ENCODE measurements at places on chromosomes 12 and 14.

- no peak for DNase-seq
Measured at GRCh38 chr12:117388951-117389446, 27.6 kb upstream of the NOS1 start.

GRCh38 chr14:69716478-69717187, 50.3 kb upstream of the SRSF5 start:
- no peak for DNase-seq

DNA sequence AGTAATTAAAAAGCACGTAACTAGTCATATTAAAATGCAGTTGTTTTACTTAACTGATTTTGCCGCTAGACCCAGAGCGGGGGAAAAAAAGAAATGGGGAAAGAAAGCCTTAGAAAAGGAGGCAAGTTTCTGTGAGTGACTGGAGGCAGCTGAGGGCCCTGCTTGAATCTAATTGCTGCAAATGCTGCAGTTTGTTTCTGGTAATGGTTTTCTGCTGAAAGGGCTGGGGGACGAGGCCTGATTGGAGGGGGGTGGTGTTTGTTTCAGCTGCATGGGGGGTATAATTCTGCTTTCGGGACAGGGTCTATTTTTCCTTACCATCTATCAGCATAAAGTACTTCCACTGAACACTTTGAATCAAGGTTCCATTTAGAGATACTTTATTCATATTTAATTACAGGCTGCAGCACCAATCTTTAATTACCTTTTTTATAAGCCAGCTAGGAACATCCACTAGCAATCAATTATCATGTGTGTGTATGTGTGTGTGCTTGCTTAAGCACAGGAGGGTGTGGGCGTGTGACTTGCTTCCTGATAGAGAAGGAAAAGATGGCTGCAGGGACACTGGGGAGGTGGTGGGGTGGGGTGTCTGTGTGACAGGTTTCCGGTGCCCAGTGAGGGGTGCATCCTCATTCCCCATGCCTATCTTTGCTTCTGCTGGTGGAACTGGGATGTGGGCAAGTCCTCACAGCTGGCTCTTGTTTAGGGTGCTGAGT, 83.4 kb downstream of the ADCK1 start:
- DNase-seq = no peak

DNA sequence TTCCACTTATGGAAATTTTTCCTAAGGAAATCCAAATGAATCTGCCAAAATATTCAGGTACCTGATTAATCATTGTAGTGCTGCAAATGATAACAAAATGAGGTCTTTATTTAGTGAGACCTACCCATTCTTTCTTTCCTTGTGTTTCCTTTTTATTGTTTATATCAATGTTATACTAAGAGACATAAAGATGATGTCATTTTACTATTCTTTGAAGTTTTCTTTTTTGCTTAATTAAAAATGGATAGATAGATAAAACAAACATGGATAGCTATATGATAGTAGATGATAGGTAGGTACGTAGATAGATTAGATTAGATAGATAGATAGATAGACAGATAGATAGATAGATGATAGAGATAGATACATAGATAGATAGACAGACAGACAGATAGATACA, 669.5 kb upstream of the TBX3 start:
- no peak for DNase-seq

DNA sequence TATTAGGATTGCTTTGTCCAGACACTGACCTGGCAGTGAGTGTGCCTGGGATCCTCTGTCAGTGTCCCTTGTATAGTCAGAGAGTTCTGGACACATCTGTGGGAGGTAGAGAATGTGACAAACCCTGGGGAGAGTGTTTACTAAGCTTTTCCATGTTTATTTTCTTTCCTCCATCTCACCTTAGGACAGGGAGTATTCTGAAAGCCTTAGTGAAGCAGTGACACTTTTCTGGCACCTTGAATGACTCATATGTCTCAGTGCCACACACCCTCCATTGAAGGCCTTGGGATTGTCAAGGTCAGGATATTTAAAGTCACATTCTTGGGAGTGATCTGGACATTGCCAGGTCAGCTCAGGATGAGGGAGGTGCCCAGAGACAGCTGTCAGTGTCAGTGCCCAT, 34.9 kb upstream of the CTDSP2 start:
- no peak for DNase-seq

DNA sequence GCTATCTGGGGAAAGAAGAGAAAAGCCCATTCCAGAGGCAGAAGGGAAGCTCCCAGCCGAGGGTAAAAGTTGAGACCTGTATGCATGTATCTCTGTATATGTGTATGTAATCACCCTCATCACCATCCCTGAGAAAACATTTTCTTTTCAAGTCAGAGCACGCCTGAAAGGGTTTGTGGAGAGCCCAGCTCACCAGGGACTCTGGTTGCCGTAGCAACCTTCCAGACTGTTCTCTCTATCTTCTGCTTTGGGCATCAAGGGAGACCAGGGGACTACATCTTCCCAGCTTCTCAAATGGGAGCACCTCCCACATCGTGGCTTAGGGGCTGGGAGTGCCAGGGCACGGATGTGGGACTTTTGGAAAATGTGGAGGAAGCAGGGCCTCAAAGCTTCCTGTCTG, 93.5 kb downstream of the GALNT8 start:
- DNase-seq = no peak

- no peak for DNase-seq
Measured at GRCh38 chr12:15244341-15244740, 23.1 kb upstream of the RERG start.

DNA sequence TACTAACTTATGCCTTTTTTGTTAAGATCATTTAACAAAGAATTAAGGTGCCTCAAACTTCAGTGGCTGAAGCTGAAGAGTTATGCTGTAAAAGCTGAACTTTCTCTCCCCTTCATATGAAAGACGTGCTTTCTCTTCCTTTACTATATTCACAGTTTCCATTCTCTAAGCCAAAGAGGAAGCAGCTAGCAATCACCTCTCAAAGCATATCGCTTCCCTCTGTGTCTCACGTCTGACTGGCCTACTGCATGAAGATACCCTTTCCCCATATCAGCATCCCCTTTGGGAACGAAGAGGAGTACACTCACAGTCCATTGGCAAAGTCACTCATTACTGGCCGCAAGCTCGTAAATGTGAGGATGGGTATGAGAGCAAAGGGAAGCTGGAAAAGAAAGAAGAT, 34.9 kb downstream of the SLC11A2 start:
- no peak for DNase-seq

- no peak for DNase-seq
Measured at GRCh38 chr12:75995691-75996090, 35.9 kb downstream of the PHLDA1 start.

GRCh38 chr12:67067453-67068203, 201.5 kb upstream of the CAND1 start:
- DNase-seq = no peak

DNA sequence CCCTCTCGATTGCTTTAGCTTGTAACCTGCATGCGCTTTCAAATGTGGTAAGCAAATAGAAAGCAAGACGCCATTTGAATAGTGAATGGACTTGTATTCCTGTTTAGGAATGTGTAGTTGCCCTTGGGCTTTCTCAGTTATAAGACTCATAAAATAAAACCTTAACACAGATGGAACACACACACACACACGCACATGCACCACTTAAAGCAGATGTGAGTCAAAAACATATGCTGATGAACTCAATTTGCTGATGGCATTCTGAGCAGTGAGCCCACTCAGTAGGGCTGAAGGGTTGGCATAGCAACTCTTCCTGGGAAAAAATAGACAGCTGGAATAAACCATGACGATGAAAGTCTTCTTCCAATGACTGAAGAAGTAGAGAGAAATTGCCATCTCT, 360.5 kb downstream of the APAF1 start:
- DNase-seq = no peak

GRCh38 chr12:74365178-74365964, 172.3 kb upstream of the ATXN7L3B start:
- no peak for DNase-seq

DNA sequence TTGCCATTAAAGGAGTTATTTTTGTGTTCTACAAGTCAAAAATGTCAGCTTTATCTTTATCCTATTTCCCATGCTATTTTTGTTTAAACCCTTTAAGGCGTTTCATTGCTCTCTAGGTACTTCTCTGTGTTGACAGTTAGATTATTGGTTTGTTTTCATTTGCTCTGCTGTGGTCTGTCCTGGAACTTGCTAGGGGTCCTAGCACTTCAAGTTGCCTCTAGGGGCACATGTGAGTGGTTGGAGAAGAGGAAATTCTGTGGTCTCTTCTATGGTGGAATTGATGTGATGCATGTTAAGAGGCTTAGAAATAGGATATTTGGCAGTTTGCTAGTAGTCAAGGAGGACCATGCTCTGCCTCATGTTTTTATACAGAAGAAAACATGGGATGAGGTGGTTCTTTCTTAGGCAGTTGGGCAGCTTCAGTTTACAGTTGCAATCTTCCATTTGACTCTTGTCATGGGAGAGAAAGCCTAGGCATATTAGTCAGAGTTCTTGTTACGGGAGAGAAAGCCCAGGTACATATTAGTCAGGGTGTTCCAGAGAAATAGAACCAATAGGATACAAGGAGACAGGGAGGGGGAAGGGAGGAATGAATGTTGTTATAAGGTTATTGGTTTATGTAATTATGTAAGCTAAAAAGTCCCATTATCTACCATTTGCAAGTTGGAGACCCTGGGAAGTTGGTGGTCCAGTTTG, 14.4 kb downstream of the TTLL5 start:
- no peak for DNase-seq

DNA sequence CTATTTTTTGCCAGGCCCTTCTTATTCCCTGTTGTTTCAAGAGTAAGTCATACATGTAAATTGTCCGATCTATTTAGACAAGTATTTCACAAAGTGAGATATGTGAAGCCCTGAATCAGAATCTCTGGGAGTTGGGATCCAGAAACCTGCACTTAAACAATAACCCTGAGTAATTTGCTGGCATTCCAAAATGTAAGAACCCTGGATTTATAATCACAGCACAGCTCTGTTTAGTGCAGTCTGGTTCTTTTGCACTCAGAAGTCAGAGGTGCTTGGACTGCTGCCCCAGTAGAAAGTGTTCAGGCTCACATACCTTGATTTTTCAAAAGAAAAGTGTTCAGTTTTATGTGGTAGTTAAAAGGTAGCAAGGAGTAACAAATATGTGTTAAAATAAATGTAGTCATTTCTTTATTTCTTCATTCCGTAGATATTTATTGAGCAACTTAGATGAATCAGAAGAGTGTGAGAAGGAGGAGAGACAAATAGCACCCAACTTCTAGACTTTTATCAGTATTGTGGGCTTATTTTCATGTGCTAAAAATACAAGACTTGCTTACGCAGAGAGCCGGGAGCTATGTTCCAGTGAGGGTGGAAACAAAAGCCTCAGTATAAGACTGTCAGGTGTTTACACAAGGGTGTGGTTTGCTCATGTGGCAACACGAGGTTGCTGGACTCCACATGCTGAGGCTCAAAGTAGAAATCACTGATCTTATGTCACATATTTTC, 70.1 kb downstream of the SYNE2 start:
- no peak for DNase-seq

GRCh38 chr14:22819151-22819988, 4.1 kb upstream of the SLC7A7 start:
- DNase-seq = no peak

GRCh38 chr12:53916788-53917655, 21.6 kb upstream of the HOXC13 start:
- DNase-seq = no peak

DNA sequence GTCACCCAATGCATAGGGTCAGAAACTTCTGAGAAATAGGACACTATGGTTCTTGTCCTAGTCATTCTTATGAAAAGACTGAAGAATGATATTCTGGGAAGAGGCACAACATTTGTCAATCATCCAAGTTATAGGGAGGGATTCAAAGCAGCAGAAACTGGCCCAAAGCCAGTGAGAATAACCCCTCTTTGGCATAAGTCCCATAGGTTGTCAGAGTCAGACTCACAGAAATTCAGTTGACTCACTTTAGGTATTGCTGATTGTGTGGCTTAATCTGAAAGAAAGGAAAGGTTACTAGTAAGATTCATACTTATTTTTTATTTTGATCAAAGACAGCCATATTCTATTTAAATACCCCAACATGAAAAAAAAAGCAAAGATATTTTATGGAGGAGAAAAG, 151.0 kb downstream of the SRGAP1 start:
- DNase-seq = no peak

DNA sequence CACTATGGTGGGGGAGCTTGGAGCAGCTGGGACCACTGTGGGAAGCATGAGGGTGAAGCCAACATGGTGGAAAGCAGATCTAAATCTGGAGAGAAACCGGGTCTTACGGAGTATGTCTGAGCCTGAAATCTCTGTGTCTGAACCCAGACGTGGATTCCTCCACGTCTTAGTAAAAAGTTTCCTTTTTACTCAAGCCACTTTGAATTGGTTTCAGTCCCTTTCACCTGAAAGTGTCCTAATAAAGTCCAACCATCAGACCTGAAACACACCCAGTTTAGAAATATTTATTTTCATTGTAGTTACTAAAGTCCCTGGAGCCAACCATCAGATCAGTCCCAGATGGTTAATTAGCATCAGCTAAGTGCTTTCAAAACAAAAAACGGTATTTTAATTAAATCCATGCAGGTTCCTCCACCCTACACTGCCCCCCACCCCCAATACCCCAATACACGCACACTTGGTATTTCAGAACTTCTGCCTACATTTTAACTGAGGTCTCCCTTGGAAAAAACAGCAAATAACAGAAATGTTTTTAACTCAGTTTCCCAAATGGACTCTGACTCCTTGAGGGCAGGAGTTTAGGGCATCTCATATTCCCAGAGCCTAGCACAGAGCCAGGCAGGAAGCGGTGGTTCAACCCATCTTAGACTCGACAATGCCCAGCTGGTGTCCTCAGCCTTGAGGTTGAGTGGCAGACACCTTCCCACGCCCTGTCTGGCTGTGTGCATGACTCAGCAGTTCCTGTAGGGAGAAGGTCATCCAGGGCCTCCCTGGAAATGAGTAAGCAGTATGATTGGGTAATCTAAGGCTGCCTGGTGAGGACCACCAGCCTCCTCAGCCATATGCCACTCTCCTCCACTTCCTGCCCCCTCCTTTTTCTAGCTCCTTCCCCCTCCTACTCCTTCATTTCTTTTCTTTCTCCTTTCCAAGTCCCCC, 175.8 kb downstream of the TTC8 start:
- DNase-seq = no peak

DNA sequence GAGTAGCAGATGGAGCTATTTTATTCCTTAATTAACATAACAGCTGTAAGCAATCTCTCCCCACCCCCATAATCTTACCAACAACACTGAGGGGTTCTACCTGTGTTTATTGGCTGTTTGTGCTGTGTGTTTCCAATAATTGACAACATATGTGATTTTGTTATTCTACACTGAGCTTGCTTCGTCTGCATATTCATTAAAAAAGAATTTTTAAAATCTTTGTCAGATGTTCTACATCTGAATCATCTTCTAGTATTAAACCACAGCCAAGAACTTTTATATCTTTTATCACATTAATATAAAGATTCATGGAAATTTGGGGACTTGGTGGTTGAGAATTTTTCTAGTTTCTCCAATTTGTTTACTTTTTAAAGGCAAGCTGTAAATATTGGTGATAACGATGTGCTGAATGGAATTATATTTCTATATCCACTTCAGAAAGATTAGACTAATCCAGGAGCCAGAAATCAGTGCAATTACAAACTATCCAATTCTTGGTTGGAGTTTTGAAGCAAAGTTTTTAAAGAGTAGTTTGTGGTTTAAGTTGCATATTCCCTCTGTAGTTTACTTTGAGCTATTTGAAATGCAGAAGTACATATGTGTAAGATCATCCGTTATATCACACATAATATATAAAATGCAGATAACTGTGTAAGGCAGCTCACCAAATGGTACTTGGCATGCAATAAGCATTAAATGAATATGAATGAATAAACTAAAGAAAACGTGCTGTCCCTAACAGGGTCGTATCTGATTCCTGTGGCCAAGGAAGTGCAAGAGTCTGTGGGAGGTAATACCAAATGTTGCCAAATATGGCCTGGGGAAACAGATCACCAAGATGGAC, 206.9 kb downstream of the PELI2 start:
- no peak for DNase-seq
